ENCODE measurements at places on chromosomes 7 and 10.

- no peak for DNase-seq
These were observed 24.5 kb downstream of the RBAK start for GRCh38 chr7:5070206-5070605.

DNA sequence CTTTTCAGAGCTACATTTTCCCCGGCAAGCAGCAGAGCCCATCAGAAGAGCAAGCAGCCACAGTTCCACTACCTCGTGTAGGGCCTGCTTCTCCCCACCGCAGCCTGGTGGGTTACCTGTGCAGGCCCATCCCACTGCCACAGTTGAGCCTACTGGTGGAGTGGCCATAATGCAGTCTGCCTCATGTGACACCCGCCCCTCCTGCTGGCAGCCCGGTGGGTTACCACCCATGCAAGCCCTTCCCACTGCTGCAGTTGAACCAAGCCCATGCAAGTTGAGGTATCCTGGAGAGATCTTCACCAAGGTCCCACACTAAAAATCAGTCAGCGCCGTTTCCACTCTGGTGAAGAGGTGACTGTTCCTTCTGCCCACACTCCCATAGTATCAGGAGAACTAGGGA is 32.1 kb upstream of the CNNM1 start:
- no peak for DNase-seq

DNA sequence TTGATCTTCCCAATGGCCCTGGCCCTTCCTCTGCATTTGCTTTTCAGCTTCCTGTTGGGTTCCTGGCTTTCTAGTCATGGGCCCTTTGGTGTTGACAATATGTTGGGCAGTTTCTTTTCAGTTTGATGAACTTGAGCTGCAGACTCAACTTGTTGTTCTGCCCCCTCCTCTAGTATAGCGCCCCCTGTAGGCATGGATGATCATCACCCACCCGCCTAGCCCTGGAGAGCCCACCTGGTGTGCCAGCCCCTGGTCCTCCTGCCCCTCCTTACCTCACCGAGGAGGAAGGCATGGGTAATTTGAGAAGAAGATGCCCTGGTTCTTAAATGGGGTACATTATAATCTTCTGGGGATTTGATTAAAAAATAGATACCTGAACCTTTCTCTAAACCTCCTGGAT is 271.2 kb downstream of the SNX10 start:
- DNase-seq = no peak

GRCh38 chr7:129315960-129316359 is 91.1 kb downstream of the AHCYL2 start:
- DNase-seq = no peak

GRCh38 chr10:131495224-131495623 is 183.7 kb upstream of the TCERG1L start:
- no peak for DNase-seq

GRCh38 chr7:117323851-117324711 is 1.2 kb upstream of the WNT2 start:
- DNase-seq = peak; percentile 18

DNA sequence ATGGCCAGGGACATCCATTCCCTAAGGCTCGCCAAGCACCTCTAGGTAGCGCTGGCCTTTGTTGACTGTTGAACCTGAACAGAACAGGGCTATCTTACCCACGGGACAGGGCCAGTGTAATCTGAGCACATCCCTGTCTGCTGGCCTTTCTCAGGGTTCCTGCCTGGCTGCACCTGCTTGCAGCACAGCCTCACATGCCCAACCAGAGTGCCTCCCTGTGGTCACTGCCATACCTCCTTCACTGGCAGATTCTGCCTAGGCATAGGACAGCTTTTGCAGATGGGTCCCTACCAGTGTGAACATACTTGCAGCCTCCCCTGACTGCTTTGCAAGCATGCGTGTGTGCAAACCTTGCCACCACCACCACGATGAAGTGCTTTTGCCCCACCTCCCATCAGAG is 15.8 kb upstream of the LIPN start:
- no peak for DNase-seq

DNA sequence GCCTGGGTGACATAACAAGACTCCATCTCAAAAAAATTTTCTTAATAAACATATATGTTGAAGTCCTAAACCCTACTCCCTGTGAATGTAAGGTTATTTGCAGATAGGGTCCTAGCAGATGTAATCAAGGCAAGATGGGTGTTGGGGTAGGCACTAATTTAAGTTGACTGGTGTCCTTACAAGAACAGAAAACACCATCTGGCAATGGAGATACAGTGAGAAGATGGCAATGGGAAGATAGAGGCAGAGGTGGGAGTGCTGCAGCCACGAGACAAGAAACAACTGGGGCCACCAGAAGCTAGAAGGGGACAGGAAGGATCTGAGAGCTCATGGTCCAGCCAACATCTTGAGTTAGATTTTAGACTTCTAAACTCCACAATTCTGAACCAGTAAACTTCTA is 606.4 kb downstream of the CNTNAP2 start:
- DNase-seq = no peak

GRCh38 chr10:20004087-20004523 is 187.9 kb downstream of the PLXDC2 start:
- no peak for DNase-seq

DNA sequence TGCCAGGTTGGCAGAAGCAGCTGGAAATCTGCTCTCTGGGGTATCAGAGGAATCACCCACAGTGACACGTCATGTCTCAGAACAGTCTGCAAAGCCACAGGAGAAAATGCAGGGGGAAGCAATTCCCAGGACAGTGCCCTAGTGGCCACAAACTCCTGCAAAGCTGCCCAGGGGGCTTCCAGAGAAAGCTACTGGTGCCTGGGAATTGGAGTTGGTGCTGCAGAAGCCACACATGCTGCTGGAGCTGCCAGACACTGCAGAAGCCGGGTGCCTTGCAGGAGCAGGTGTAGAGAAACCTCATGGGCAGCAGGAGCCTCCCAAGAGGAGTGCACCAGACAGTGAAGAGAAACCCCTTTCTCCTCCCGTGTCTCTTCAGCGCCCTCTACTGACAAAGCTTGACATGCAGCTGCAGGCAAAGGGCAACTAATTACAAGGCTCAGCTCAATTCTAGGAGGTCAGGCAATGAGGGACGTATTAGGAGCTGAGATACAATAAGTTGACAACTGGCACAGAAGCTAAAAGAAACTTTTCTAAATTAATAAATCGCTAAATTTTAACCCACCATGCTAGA is 30.2 kb upstream of the NUB1 start:
- DNase-seq = no peak

GRCh38 chr7:128097211-128097731 is 66.0 kb upstream of the LRRC4 start:
- no peak for DNase-seq

DNA sequence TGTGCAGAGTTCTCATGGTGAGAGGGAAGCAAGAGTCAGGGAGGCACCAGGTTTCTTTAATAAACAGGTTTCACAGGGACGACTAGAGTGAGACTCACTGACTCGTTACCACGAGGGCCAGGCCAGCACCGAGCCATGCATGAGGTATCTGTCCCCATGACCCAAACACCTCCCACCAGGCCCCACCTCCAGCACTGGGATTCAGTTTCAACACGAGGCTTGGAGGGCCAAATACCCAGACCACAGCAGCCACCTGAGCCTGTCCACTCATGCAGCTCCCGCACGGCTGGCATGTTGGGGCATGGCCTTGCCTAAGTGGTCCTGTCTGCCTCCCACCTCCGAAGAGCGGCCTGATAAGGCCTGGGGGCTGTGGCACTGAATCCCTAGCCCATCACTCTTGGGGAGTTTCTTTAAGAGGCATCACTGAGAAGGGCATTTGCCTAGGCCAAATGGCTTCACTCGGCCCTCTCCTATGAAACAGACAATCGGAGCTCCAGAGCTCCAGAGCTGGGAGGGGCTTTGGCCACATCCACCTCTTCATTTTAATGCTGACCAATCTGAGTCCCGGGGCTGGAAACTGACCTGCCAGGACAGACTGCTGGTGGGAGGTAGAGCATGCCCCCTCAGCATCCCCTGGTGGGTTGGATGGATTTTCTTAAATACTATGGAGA is 157.8 kb downstream of the DNAJB6 start:
- DNase-seq = no peak

DNA sequence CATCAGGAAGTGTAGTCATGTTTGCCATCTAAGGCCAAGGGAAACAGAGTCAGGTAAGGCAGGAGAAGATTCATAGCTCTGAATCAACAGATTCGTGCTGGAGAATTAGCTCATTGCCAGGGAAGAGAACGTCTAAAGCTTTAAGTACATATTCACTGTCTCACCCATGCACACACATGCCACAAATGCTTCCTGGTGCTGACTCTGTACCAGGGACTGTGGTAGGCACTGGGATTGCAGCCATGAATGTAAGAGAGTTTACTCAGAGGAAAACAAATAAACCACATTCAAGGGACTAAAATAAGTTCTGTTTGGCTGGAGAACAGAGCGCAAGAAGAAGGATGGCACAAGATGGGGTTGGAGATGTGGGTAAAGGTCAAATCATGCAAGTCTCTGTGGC is 89.8 kb upstream of the HPS1 start:
- no peak for DNase-seq

- DNase-seq = no peak
These were observed 9.9 kb downstream of the CCDC126 start for GRCh38 chr7:23607130-23607529.

- DNase-seq = no peak
These were observed 183.9 kb downstream of the EBF3 start for GRCh38 chr10:129780198-129780597.

- DNase-seq = no peak
These were observed 82.9 kb upstream of the DDC start for GRCh38 chr7:50648076-50648475.

GRCh38 chr10:101050208-101051069 is 11.3 kb upstream of the KAZALD1 start:
- peak; percentile 84 for DNase-seq

DNA sequence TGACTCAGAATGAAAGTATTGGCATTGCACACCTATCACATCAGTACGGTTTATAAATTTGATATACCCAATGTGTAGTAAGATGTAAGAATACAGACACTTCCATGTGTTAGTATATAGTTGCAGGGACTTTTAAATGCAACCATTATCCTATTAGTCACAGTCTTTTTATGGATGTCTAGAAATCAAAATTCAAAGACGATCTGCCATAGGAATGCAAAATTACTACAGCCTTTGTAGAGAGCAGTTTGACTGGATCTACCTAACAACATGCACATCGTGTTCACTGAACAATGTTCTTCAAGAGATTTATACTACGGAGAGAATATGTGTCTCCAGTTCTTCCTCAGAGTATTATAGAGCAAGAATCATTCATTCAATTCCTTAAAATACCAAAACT is 317.3 kb upstream of the HGF start:
- no peak for DNase-seq

GRCh38 chr7:55343002-55343781 is 21.9 kb upstream of the LANCL2 start:
- DNase-seq = no peak

DNA sequence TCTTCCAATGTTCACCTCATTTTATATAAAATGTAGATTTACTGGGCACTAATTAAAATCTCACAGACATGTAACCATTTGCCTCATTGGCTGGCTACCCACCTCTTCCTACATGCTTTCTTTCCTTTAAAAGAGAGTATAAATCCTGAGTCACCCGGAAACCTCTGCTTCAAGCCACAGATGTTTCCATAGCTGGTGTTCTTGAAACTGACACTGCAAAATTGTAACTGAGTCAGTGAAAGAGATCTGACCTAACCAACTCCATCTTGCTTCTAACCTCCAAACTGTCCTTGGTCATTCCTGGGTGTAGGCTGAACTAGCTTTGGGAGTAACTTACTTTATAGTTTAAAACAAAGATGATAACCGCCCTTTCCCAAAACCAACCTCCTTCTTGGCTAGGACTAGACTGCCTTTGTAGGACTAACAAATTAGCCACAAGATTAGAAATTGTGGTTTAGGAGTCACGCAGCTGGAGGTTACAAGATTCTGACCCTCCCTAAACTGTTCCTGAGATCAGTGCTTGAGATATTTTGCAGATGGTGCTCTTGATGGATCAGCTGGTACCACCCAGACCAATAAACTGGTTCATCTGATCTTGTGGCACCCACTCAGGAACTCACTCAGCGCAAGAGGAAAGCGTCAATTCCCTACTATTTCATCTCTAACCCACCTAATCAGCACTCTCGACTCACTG is 33.5 kb downstream of the SVOPL start:
- DNase-seq = no peak

- no peak for DNase-seq
These were observed 108.0 kb downstream of the BTAF1 start for GRCh38 chr10:92031580-92031979.

DNA sequence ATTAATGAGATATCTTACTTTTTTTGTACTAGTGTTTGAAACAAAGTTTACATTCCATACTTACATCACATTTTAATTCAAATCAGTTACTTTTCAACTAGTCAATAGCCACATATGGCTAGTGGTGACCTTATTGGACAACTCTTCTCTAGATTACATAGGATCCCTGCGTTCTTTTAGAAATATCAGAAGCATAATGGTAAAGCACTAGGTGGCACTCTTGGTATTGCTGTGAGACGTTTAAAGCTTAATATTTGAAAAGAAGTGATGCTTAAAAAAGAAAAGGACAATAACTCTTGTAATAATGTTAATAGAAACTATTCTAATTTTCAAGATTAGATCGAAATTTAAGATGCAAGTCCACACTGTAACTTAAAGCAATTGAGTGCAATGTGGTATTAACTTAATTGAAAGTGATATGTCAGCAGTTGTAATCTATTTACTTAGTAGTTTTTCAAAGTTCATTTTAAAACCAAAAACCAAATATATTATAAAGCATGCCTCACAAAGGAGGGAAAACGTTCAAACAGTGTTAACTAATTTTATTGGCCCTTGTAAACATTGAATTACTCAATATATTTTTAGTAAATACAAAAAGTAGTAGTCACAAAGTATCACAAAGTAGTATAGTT is 339.1 kb downstream of the ATRNL1 start:
- DNase-seq = no peak

GRCh38 chr7:19530261-19530660 is 178.6 kb downstream of the POLR1F start:
- DNase-seq = no peak

DNA sequence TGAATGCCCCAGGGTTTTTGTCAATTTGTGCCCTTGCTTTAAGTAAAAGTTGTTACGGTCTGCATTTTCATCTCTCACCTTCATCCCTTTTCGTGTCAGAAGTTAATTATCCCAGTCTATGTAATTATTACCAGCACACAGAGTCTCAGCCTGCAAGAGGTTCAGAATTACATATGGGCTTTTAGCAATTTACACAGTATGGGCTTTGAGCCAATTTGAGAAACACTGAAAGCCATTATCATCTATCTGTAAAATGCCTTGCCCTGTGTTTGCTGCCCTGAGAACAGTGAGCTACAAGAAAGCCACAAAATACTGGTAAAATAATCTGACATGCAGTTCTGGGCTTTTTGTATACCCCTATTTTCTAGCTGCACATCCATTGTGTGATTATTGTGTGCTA is 125.6 kb upstream of the STEAP4 start:
- DNase-seq = no peak

DNA sequence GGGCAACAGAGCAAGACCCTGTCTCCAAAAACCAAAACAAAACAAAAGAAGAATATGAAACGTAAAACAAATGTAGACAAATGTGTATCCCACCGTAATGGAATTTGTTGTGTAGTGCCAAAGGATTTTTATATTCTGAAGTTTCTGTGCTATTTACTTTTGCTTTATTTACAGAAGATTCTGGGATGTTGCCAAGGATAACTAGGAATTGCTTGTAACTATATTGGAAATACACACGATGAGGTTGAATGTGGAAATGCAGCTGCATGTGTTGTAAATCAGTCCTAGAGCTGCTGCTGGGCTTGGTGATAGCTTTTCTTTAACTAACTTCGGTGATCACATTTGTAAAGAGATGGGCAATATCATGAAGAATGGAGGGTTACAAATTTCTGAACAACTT is 39.5 kb downstream of the GALNT17 start:
- no peak for DNase-seq

GRCh38 chr10:96772196-96772595 is 51.9 kb upstream of the PIK3AP1 start:
- no peak for DNase-seq

Measured in neural crest cell (in vitro differentiated cells).